Stimulated activated CD8-positive, alpha-beta memory T cell treated with anti-CD3 and anti-CD28 coated beads, Interleukin-7, amount 100 ng/mL, for 1 hour (primary cell): ENCODE measurements at places on chromosomes 5 and 9.

DNA sequence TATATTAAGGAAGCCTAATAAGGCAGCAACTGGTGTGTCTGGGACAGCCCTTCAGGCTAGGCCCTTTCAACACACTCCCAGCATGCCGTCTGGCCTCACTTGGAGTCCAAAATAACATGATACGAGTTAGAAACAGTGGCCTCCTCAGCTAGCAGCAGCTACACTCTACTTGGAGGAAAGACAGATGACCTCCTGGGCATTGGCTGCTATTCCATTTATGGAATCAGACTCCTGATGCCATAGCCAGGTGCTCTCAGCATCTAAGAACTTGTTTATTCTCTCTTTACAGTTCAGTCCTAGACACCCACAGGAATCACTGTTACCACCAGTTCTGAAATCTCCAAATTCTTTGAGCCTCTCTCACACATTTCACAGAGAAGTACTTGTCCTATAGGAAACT is 31.8 kb downstream of the RUSC2 start:
- DNase-seq, result no peak

DNA sequence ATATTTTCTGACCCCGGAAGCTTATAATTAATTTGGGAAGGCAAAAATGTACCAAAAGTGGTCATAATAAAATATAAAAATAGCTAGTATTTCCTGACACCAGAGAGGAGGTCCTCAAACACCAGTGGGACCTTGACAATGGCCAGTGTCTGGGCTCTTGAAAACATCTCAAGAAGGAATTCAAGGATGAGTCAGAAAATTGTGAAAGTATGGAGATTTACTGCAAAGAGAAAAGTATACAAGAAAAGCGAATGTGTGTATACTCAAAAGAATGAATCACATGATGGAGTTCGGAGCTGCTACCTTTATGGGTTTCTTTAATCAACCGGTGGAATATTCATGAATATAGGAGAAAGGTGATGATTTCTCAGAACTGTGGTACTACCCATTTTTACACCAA is 1709.0 kb upstream of the WWC1 start:
- no peak for DNase-seq

- no peak for DNase-seq
These were observed 96.6 kb downstream of the UBAP2 start for GRCh38 chr9:33952066-33952465.

DNA sequence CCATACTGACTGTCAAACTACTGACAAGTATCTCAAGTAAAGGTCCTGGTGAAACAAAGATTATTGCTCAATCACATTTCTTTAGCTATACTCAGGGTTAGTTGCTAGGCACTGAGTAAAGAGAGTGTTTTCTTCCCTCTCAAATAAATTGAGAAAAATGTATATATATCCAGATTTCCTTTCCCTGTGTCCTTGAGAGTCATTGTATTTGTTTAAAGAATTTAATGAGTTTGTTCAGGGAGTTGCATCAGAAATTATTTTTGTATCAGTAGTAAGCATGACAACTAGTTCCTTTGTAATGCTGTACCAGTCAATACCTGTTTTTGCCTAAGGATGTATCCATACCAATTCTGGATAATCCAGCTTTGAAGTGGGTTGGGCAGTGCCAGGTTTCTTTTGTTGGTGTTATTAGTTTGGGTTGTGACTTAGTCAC is 3.2 kb upstream of the ANKHD1 start:
- no peak for DNase-seq
